ENCODE measurements at places on chromosomes 3 and 15.
A peak's percentile ranks its signal among the peaks of the same experiment; 100 is the strongest.

DNA sequence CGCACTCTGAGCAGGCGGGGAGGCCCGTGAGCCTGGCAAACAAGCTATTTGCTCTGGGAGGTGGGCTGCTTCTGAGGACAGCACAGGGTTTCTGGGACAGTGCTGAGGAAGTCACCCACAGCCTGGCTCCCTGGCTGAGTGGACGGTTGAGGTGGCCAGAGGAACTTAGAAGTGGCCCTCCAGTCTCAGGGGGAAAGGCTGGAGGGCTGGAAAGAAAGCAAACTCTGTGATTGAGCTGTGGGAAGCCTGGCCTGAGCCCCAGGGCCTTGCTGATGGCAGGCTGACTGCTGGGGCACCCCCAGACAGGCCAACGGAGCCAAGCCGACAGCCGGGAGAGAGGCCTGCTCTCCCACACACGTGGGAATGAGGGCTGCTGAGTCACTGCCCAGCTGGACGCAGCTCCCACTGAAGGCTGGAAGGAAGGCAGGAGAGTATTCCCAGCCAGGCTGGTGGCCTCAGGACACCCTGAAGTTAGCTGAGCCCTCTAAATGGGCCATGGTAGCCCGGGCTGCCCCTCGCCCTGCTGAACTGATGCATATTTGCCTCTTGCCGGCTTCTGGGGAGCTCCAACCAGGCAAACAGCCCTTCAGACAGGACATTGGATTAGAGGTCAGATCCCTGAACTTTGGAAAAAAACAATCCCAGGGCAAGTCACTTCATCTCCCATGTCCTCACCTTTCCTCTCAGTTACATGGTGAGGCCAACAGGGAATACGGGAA lies 98.0 kb upstream of the TLE3 start:
- no peaks in the 10 kb centered on the region for H3K27me3 ChIP-seq
- H3K27ac ChIP-seq, result peak overlapping the region; percentile 61
- no peaks in the 10 kb centered on the region for H3K36me3 ChIP-seq
- DNase-seq, result peak; percentile 87
- no peak overlapping the region for H3K4me3 ChIP-seq
- peaks cover 10% of the 10 kb centered on the region for H3K4me1 ChIP-seq

- peaks cover 11% of the 10 kb centered on the region for H3K4me1 ChIP-seq
- H3K27me3 ChIP-seq, result no peaks in the 10 kb centered on the region
- no peak overlapping the region for H3K4me3 ChIP-seq
- H3K36me3 ChIP-seq, result no peaks in the 10 kb centered on the region
Observed at GRCh38 chr15:44149224-44149623, 45.8 kb downstream of the FRMD5 start.

- H3K36me3 ChIP-seq, result no peaks in the 10 kb centered on the region
- no peak overlapping the region for H3K27ac ChIP-seq
- H3K4me1 ChIP-seq, result no peaks in the 10 kb centered on the region
- peaks cover 3% of the 10 kb centered on the region for H3K27me3 ChIP-seq
Observed at GRCh38 chr3:127442506-127442905, 148.0 kb downstream of the TPRA1 start.

- H3K27ac ChIP-seq, result no peak overlapping the region
- peak; percentile 27 for DNase-seq
- H3K36me3 ChIP-seq, result no peaks in the 10 kb centered on the region
- no peaks in the 10 kb centered on the region for H3K4me1 ChIP-seq
- H3K27me3 ChIP-seq, result no peaks in the 10 kb centered on the region
Observed at GRCh38 chr3:14774431-14774830, 44.3 kb upstream of the FGD5 start.

DNA sequence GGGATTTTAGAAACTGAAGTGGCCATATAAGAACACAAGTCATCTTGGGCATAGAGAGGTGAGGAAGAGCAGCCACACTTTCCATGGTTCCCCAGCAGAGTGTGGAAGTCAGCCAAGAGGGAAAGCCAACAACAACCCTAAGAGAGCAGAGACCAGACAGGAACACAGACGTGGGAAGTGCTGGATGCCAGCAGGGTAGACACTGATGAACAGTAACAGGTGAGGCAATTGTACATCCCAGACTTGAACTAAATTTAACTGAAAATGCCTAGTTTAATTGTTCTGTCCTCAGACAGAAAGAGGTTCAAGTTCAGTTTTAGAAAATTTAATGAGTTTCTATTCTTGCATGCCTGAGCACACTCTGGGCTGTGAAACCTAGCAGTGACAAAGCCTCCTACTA lies 212.1 kb downstream of the ATP8B4 start:
- peaks cover 3% of the 10 kb centered on the region for H3K4me1 ChIP-seq
- H3K36me3 ChIP-seq, result no peaks in the 10 kb centered on the region
- no peak for DNase-seq
- no peak overlapping the region for H3K27ac ChIP-seq

GRCh38 chr3:157460253-157460652 lies 23.6 kb downstream of the PTX3 start:
- no peak overlapping the region for H3K27ac ChIP-seq
- no peak for DNase-seq
- H3K4me1 ChIP-seq, result no peaks in the 10 kb centered on the region
- no peaks in the 10 kb centered on the region for H3K27me3 ChIP-seq
- no peak overlapping the region for H3K4me3 ChIP-seq

Measured in adrenal gland (tissue), 19 donors.